IPS-NIHi11 (cell line): ENCODE measurements at places on chromosomes 16 and 17.

GRCh38 chr17:55664287-55664686, 58.4 kb downstream of the TMEM100 start:
- no peak for DNase-seq

DNA sequence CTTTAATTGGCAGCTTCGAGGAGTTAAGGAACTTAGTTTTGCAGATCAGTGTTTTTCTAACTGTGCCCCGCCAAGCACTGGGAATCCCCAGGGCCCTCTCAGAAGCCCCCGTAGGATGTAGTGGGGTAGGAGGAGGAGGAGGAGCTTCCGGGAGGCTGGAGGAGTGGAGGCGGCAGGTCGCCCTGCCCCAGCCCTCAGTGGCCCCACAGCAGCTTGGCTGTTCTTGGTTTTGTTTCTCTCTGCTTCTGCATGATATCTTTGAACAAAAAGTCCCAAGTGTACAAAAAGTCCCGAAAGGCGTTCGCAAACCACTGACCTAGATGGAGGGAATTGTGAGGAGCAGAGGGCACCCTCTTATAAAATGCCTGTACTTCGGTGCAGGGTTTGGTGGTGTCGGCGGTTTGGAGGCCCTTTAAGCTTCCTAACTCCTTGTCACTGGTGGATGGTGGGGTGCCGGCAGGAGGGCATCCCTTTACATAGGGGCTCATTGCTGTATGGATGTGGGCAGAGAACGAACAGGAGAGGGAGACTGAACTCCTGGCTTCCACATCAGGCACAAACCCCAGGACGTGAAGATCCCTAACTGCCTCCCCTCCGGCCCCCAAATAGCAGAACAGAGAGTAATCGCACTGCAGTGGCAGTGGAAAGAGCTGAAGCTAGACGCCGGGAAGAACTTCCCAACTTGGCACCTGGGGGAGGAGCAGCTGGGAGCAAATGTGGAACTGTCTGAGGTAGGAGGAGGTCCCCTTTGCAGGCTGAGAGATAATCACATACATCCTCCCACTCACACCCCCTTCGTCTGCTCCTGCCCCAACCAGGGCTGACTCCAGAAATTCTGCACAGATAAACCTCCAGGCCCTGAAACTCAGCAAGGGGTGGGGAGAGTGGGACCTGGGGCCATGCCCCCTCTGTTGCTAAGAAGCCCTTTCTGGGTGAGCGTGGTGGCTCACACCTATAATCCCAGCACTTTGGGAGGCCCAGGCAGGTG, 20.1 kb downstream of the EPOP start:
- no peak for DNase-seq

DNA sequence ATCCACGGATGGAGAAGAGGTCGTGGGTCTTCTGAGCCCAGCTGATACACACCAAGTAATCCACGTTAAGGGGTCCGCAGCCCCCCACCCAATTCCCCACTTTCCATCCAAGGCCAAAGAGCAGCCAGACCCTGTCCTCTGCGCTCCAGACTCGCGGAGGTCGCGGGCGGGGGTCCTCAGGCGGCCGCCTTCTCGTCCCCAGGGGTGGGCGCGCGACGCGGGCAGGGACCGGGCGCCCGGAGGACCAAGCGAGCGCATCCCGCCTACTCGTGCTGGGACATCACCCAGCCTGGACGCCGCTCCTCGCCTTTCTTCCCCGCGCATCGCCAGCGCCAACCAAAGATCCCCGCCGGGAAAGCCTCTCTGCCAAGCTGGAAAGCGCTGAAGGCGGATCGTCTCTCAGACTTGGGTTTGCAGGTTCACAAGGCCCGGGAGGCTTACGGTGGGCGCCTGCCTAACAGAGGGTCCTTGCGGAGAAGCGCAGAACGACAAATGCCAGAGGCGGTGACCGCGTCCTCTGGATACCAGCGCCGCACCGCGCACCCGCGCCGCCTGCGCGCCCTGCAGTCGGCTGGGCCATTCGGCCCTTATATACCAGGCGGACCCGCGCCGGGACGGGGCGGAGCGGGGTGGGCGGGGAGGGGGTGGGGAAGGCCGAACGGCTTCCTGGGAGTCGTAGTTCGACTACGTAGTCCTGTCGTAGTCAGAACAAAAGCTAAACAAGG, 471.6 kb downstream of the SOX9 start:
- DNase-seq: peak; percentile 97

GRCh38 chr17:5672141-5672540, 87.8 kb upstream of the NLRP1 start:
- DNase-seq: no peak

GRCh38 chr16:56635441-56635967, 3.0 kb upstream of the MT1A start:
- no peak for DNase-seq

DNA sequence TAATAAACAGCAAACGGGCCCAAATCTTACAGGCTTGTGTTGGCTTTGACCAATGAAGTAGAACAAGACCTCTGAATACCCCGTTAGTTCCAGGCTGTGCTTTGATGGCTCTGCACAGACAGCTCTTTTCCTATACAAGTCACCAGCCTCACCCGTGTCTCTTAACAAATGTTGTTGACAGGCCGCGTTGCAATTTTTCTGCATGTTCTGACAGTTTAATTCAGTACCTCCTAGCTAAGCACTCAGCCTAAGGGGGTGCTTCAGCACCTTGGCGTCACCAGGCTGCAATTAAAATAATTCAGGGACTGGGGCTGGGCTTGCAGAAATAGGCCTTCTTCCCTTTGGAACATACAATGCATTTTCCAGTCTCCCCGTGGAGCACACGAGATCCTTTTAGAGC, 500.1 kb downstream of the MAF start:
- DNase-seq: no peak

- no peak for DNase-seq
Observed at GRCh38 chr16:76201385-76201784, 75.8 kb upstream of the CNTNAP4 start.

- no peak for DNase-seq
Observed at GRCh38 chr16:1532771-1533170, 695 bp upstream of the TMEM204 start.

GRCh38 chr17:57515662-57516211, 229.4 kb downstream of the CCDC182 start:
- no peak for DNase-seq

DNA sequence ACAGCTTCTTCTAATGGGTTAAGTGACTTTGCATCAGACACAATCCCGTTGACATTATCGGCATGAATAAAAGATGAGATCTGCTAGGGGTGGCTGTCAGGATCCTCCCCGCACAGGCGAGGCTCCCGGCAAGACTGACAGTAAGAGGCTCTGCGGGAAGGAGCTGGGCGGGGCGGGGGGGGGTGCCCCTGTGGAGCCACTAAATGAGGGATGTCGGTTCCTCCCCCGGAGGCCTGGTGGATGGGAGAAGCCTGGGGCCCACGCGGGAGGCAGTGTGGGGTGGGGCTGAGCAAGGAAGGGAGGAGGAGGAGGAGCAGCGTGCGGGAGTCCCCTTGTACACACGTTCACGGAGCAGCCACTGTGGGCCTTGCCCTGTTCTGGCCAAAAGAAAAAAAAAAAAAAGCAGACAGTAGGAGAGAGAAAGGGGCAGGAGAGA, 190.9 kb upstream of the GSE1 start:
- no peak for DNase-seq

- DNase-seq: no peak
Observed at GRCh38 chr17:29138971-29139691, 41.1 kb downstream of the MYO18A start.

DNA sequence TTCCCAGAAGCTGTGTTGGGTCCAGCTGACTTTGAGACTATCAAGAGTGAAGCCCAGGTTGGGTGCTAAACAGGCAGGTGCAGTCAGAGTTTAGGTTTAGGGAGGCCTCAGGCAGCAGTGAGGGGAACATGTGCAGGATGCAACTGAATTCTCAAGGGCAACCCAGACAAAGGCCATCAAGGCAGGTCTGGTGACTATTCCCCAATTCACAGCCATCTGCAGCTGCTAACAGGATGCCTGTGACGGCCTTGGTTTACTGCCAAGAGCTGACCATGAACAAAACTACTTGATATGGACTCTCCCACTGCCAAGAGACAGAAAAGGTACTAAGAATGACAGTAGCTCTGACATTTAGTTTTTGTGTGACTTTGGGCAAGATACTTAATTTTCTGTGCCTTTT, 45.2 kb upstream of the BCAR1 start:
- DNase-seq: no peak

DNA sequence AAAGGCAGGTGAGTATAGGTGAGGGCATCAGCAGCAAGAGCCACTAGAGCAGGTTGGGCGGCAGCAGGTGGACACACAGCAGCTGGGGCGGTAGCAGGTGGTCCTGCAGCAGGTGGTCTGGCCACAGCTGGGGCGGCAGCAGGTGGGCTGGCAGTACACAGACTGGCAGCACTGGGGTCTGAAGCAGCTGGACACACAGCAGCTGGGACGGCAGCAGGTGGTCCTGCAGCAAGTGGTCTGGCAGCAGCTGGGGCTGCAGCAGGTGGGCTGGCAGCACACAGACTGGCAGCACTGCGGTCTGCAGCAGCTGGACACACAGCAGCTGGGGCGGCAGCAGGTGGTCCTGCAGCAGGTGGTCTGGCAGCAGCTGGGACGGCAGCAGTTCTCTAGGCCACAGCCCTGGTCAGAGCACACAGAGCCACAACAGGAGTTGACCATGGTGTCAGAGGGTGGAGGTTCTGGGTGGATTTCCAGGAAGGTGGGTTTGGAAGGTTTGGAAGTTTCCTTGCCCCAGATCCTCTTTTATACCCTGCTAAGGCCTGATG, at the start of gene KRTAP4-2:
Gene KRTAP4-2, minus strand, starts transcription at position 495 of the 545 bp plus-strand sequence. Its CDS starts 57 bp downstream, at position 438.
- no peak for DNase-seq

- no peak for DNase-seq
Observed at GRCh38 chr17:66548158-66548557, 245.7 kb downstream of the PRKCA start.

- no peak for DNase-seq
Observed at GRCh38 chr17:68422821-68423220, 34.5 kb downstream of the WIPI1 start.

GRCh38 chr17:73091770-73092522, 542 bp downstream of the SLC39A11 start:
- peak; percentile 83 for DNase-seq

- DNase-seq: no peak
Observed at GRCh38 chr16:80459966-80460365, 80.8 kb upstream of the DYNLRB2 start.

- DNase-seq: no peak
Observed at GRCh38 chr17:80824549-80825470, 166.8 kb upstream of the CHMP6 start.

DNA sequence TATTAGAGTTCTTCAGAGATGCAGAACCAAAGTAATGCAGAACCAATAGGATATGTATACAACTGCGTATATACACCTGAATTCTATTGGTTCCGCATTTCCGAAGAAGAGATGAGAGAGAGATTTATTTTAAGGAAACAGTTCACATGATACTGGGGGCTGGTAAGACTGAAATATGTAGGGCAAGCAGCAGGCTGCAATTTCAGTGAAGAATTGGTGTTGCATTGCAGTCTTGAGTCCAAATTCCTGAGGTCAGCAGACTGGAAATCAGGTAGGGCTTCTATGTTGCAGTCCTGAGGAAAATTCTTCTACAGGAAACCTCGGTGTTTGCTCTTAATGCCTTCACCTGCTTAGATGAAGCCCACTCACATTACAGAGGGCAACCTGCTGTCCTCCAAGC, 128.2 kb upstream of the MED13 start:
- DNase-seq: peak; percentile 24
